Posterior cingulate gyrus (tissue), 11 donors: ENCODE measurements at places on chromosomes 13 and 19.
A peak's percentile ranks its signal among the peaks of the same experiment; 100 is the strongest.

DNA sequence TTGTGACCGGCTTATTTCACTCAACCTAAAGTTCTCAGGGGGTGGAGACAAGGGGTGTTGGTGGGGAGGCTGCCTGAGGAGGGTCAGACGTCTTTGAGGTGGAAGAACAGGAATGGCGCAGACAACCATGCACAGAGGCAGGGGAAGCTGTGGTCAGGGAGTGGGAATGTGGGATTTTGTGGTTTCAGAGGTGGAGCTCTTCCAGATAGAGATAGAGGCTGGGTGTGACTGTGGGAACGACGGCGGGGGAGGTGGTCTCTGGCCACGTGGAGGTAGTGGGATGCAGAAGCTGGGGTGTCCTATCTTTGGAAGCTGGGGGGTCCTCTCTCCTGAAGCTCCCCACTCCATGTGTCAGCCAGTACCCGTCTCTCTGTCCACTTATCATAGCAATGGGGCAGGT, 7.8 kb upstream of the KLK14 start:
- DNase-seq: no peak

DNA sequence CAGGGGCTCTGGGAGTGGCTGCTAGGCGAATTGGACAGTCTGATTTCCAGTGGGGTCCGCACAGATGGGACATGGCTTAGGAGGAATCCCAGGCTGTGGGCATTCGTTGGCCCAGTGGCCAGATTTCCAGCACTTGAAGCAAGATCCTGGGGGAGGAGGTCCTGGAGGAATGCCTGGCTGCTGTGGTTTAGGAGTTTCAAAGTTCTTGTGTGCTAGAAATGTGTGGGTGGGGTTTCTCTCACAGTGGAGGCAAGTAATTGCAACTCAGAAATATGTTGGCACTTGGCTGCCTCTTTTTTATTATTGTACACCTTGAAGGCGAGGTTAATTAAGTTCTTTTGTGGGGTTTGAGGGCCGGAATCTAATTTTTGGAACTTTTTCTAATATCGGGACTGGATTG, 17.1 kb downstream of the IGFL3 start:
- no peak for DNase-seq

GRCh38 chr13:99367106-99367616, 60.0 kb upstream of the GPR183 start:
- no peak for DNase-seq

- no peak for DNase-seq
These were observed 19.2 kb upstream of the VSTM2B start for GRCh38 chr19:29506619-29506911.

DNA sequence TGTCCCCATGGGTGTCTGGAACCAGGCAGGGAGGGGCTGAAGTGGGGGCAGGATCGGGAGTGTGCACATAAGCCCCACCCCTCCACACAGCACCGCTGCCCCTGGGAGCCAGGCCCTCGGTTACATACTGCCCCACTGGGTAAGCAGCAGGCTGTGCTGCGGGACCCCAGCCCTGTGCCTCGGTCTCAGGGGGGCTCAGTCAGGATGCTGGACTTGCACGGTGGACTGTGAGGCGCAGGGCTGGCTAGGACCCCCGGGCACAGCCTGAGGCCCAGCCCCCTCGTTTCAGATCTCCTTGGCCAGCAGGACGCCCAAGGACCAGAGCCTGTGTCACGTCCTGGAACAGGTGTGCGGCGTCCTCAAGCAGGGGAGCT, 16.3 kb downstream of the MPND start:
- DNase-seq: no peak

DNA sequence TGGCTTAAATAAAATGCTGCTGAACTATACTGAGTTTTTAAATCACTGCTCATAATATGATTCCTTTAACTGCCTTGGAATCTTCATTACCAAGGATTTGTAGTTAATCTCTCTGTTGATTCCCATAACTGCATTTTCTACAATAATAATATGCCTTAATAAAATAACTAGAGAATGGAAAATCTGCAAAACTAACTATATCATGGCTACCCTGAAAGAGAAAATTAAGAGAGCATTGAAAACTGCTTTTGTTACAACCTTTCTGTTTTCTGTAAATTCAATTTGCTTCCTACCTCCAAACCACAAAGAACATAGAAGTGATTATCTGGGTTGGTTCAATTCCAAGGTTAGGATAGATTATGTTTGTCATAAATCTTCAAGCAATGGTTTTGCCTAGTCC, 202.8 kb upstream of the ATXN8OS start:
- no peak for DNase-seq

DNA sequence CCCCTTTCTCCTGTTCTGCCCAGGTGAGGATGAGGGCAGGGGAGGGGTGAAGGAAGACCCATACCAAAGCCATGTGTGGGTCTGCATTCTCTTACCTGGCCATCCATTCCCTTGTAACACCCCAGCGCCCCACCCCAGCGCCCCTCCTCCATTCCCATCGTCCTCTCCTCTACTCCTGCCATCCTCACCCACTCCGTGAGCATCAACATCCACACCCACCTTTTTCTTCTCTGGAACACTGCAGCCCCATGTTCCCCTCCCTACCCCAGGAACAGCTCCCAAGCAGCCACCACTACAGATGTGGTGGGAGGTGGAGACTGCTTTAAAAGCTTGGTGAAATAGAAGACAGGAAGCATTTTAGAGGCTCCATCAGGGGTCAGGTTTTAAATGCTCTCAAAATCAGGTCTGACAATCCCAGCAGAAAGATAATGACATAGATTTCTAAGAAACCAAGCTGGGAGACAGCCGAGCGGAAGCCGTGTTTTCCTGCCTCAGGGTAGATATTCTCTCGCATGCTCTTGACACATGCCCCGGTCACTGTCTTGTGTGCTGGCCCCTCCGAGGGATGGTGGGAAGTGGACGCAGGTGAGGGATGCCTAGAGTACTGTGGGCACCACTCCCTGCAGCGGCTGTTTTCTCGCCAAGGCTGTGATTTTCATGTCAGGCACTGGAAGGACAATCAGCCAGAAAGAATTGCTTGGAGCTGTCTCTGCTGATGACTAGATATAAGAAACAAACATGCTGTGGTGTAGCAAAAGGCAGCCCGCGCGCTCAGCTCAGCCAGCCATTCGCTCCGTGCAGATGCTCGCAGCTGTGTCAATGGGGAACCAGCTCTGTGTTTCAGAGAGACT, 9.8 kb downstream of the MEDAG start:
- no peak for DNase-seq

GRCh38 chr13:20400774-20401173, 124.9 kb downstream of the CRYL1 start:
- no peak for DNase-seq

DNA sequence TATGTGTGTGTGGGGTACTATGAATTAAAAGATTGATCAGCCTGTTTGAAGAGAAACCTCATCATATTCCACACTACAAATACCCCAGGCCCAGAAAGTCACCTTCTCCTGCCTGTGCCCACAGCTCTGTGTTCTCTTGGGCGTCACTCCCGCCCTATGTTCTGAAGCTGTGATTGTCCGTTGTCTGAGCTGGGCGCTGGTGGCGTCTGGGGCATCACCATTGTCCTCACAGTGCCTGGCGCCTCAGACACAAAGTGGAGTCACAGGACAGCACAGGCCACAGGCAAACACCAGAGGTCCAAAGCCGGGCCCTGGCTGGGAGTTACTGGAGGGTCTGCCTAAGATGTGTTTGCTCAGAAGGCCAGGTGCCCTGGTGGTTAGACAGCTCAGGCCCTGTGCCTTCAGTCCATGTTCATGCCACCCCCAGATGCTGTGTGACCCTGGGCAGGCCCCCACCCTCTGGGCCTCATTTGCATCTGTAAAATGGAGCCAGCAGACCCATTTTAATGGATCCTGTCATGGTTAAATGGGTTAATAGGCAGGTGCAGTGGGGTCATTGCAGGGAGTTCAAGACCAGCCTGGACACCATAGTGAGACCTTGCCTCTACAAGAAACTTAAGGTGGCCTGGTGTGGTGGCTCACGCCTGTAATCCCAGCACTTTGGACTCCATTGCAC, 34.5 kb downstream of the DNM2 start:
- peak; percentile 85 for DNase-seq

DNA sequence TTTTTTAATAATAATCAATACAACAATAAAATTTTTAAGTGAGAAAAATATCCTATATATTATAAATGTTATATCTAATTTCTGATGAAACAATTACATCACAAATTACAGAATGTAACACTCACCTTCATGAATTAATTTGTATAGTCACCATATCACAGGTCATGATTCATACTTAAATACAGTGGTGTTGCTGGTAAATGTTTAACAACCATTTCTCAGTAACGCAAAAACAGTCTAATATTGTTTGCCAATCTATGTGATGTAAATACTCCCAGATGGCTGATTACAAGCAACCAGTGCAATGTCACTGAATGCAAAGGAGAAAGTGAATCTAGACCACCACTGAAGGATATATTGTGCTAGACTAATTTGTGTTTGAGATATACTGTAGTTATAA, 97.5 kb downstream of the DIAPH3 start:
- no peak for DNase-seq

GRCh38 chr13:73816702-73817101, 317.5 kb downstream of the KLF12 start:
- no peak for DNase-seq
